Right kidney (tissue), 9 donors: ENCODE measurements at places on chromosomes 5 and 9.
A peak's percentile ranks its signal among the peaks of the same experiment; 100 is the strongest.

- DNase-seq = no peak
These were observed 89.7 kb downstream of the IQGAP2 start for GRCh38 chr5:76492819-76493189.

- DNase-seq = peak; percentile 94
These were observed 41.6 kb upstream of the ZNF300 start for GRCh38 chr5:150946351-150946905.

GRCh38 chr5:113361701-113362100 lies 73.1 kb downstream of the TSSK1B start:
- DNase-seq = no peak

- no peak for DNase-seq
These were observed 45.3 kb downstream of the GNA14 start for GRCh38 chr9:77602852-77603251.
